ENCODE measurements at places on chromosomes 3 and 15. TPM values are rescaled to one million over a fixed set of nuclear protein-coding genes. Genes with fewer than 3 reads are reported as not detected.

- H3K4me1 ChIP-seq, result no peaks in the 10 kb centered on the region
- no peak overlapping the region for H3K4me3 ChIP-seq
- H3K27me3 ChIP-seq, result no peaks in the 10 kb centered on the region
- no peaks in the 10 kb centered on the region for H3K36me3 ChIP-seq
- no peak overlapping the region for H3K27ac ChIP-seq
Observed at GRCh38 chr3:40800343-40800742, 275.6 kb downstream of the ZNF621 start.

GRCh38 chr3:18419232-18419631 lies 5.9 kb downstream of the SATB1 start:
- H3K36me3 ChIP-seq, result no peaks in the 10 kb centered on the region
- DNase-seq, result no peak
- H3K27ac ChIP-seq, result no peak overlapping the region
- no peaks in the 10 kb centered on the region for H3K27me3 ChIP-seq

DNA sequence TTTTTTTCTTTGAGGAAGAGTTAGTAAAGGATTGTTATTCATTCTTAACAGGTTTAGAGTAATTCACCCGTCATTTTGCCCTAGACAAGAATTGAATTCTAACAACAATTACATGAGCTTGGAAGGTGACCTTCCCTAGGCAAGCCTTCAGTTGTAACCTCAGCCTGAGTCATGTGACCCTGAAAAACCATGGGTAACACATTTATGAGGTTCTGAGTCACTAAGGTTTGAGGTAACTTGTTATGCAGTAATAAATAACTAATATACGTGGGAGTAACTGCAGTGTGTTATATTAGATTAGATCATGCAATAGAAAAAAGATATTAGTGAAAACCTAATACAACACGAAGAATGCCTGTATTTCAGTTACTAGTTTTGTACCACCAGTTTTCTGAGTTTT lies 237.6 kb upstream of the NDN start:
- no peaks in the 10 kb centered on the region for H3K36me3 ChIP-seq
- H3K4me3 ChIP-seq, result no peak overlapping the region
- no peak for DNase-seq
- no peaks in the 10 kb centered on the region for H3K27me3 ChIP-seq
- no peaks in the 10 kb centered on the region for H3K4me1 ChIP-seq
- H3K27ac ChIP-seq, result no peak overlapping the region

- H3K4me3 ChIP-seq, result no peak overlapping the region
- H3K27ac ChIP-seq, result no peak overlapping the region
- no peaks in the 10 kb centered on the region for H3K4me1 ChIP-seq
- H3K27me3 ChIP-seq, result no peaks in the 10 kb centered on the region
Observed at GRCh38 chr15:69583626-69584025, 131.0 kb downstream of the RPLP1 start.

GRCh38 chr3:28915741-28916500 lies 364.9 kb upstream of the RBMS3 start:
- no peak overlapping the region for H3K4me3 ChIP-seq
- DNase-seq, result peak; percentile 64
- H3K27ac ChIP-seq, result no peak overlapping the region
- H3K36me3 ChIP-seq, result no peaks in the 10 kb centered on the region
- no peaks in the 10 kb centered on the region for H3K4me1 ChIP-seq

DNA sequence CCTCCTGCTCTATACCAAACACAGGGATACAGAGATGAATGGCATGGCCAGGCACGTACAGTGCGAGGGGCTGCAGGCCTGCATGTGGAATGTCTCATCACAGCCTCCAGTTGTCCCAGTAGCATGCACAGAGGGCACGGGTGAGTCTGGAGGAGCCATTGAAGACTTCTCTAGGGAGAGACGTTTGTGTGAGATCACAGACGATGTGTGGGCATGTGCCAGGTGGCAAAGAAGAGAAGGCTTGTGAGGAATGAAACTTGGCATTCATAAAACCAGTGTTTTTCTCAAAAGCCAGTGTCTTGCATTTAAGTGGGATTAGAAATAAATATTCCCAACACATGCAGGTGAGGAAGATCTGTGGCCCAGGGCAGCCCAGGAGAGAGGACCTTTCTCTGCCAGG lies 119.1 kb upstream of the UBE3A start:
- H3K36me3 ChIP-seq, result no peaks in the 10 kb centered on the region
- H3K4me1 ChIP-seq, result peaks cover 12% of the 10 kb centered on the region
- no peak for DNase-seq
- H3K4me3 ChIP-seq, result no peak overlapping the region
- no peak overlapping the region for H3K27ac ChIP-seq
- H3K27me3 ChIP-seq, result no peaks in the 10 kb centered on the region

GRCh38 chr3:50210176-50210509 lies 5.1 kb downstream of the SLC38A3 start:
- H3K27ac ChIP-seq, result no peak overlapping the region
- DNase-seq, result no peak
- H3K27me3 ChIP-seq, result peaks cover 20% of the 10 kb centered on the region

DNA sequence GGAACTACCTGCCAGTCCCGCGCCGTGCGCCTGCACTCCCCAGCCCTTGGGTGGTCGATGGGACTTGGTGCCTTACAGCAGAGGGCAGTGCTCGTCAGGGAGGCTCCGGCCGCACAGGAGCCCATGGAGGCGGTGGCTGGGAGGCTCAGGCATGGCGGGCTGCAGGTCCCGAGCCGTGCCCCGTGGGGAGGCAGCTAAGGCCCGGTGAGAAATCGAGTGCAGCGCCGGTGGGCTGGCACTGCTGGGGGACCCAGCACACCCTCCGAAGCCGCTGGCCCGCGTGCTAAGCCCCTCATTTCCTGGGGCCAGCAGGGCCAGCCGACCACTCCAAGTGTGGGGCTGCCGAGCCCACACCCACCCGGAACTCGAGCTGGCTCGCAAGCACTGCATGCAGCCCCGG lies 580.2 kb downstream of the ZIC1 start:
- H3K36me3 ChIP-seq, result no peaks in the 10 kb centered on the region
- H3K27ac ChIP-seq, result no peak overlapping the region
- H3K4me1 ChIP-seq, result no peaks in the 10 kb centered on the region
- H3K4me3 ChIP-seq, result no peak overlapping the region
- H3K27me3 ChIP-seq, result no peaks in the 10 kb centered on the region

- no peaks in the 10 kb centered on the region for H3K36me3 ChIP-seq
- no peaks in the 10 kb centered on the region for H3K27me3 ChIP-seq
- no peak for DNase-seq
- no peak overlapping the region for H3K4me3 ChIP-seq
Observed at GRCh38 chr15:70382009-70382749, 284.5 kb upstream of the TLE3 start.

GRCh38 chr3:171495413-171495812 lies 35.2 kb upstream of the TNIK start:
- no peaks in the 10 kb centered on the region for H3K4me1 ChIP-seq
- H3K27ac ChIP-seq, result no peak overlapping the region
- no peaks in the 10 kb centered on the region for H3K36me3 ChIP-seq
- DNase-seq, result no peak
- no peaks in the 10 kb centered on the region for H3K27me3 ChIP-seq

- no peak overlapping the region for H3K4me3 ChIP-seq
- no peaks in the 10 kb centered on the region for H3K27me3 ChIP-seq
- no peak overlapping the region for H3K27ac ChIP-seq
Observed at GRCh38 chr3:145294572-145294971, 866.4 kb downstream of the PLOD2 start.

GRCh38 chr3:38773528-38773927 lies 42.5 kb downstream of the SCN10A start:
- H3K27ac ChIP-seq, result no peak overlapping the region
- peaks cover 8% of the 10 kb centered on the region for H3K4me1 ChIP-seq
- H3K27me3 ChIP-seq, result no peaks in the 10 kb centered on the region
- H3K4me3 ChIP-seq, result no peak overlapping the region
- DNase-seq, result no peak
- H3K36me3 ChIP-seq, result no peaks in the 10 kb centered on the region

DNA sequence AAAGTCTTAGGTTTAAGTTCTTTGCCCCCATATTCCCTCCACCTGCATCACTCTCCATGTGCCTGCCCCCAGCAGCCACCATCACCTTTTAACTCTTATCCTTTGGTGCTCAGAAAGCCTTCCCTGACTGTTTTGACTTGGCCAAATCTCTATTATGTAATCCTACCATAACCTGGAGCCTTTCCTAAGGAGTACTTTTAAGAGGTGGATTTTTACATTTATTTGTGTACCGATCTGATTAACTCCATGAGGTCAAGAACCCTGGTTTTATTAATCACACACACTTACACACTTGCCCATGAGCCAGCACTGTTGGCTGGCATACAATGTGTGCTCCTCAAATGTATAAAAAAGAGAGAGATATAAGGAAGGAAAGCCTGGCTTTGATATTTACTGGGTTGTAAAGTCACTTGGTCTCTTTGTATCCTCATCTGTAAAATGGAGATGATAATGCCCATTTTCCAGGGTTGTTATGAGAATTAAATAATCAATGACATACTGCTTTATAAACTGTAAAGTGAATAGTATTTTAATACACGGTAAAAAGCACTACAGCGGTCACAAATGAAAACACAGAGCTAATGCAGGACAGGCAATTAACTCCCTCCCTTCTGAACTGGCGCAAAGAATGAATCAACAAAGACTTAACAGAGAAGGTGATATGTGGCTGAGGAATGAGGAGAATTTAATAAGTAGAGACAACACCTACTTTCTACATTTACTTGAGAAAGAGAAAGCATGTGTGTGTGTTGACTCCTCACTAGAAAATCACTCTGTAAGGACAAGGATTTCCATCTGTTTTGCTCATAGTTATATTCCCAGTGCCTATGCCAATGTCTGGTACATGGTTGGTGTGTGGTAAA lies 45.4 kb downstream of the ATP13A4 start:
- DNase-seq, result no peak
- H3K4me3 ChIP-seq, result no peak overlapping the region
- no peak overlapping the region for H3K27ac ChIP-seq
- no peaks in the 10 kb centered on the region for H3K36me3 ChIP-seq
- no peaks in the 10 kb centered on the region for H3K27me3 ChIP-seq
- no peaks in the 10 kb centered on the region for H3K4me1 ChIP-seq

DNA sequence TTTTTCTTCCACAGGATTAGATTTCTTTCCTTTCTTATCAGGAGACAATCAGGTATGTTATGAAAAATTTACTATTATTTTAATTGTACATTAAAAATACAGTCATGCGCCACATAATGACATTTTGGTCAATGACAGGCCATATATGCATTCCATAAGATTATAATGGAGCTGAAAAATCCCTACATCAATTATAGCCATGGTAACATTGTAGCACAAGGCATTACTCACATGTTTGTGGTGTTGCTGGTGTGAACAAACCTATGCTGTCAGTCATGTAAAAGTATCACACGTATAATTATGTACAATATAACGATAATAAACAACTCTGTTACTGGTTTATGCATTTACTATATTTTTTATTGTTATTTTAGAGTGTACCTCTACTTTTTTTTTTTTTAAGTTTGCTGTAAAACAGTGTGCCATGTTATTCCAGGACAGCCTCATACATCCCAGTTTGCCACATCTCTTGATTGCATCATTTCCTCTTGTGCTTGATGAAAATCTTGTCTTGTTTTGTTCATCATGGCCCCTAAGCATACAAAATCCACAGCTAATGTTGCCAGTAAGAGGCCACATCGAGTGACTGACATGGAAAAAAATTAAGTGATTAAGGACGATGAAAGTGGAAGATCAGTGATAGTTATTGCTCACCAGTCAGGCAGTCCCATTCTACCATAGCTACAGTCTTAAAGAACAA lies 21.4 kb downstream of the CALML4 start:
- H3K4me1 ChIP-seq, result no peaks in the 10 kb centered on the region
- no peak for DNase-seq
- no peak overlapping the region for H3K4me3 ChIP-seq

DNA sequence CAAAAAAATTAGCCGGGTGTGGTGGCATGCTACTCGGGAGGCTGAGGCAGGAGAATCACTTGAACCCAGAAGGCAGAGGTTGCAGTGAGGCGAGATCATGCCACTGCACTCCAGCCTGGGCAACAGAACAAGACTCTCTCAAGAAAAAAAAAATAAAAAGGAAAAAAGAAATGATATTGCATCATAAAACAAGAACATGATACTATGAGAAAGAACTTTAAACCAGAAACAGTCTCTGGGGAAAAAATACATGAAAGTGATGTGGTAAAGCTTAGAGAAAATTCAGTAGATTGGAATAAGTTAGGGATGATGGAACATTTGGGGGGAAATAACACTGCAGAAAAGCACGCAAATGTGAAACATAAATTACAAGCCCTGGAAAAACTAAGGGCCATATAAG lies 54.7 kb downstream of the CRYGS start:
- 0 out of 2 replicates have a peak, but pooled peaks cover 3% of the 10 kb centered on the region for H3K4me1 ChIP-seq
- H3K36me3 ChIP-seq, result no peaks in the 10 kb centered on the region
- no peak overlapping the region for H3K27ac ChIP-seq
- H3K4me3 ChIP-seq, result no peak overlapping the region

DNA sequence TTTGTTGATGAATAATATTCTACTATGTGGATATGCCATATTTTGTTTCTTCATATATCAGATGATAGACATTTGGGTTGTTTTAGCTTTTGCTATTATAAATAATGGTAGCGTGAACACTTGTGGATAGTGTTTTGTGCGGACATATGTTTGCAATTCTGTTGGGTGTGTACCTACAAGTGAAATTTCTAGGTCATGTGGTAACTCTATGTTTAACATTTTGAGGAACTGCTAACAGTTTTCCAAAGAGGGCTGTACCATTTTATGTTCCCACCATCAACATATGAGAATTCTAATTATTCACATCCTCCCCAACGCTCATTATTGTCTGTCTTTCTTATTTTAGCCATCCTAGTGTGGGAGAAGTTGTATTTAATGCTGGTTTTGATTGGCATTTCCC lies 303.8 kb downstream of the ERC2 start:
- H3K27ac ChIP-seq, result no peak overlapping the region
- no peaks in the 10 kb centered on the region for H3K36me3 ChIP-seq
- H3K4me1 ChIP-seq, result no peaks in the 10 kb centered on the region
- DNase-seq, result no peak

GRCh38 chr15:100690032-100690794 lies 87.8 kb downstream of the ASB7 start:
- H3K4me3 ChIP-seq, result no peak overlapping the region
- H3K27me3 ChIP-seq, result no peaks in the 10 kb centered on the region
- no peak for DNase-seq

DNA sequence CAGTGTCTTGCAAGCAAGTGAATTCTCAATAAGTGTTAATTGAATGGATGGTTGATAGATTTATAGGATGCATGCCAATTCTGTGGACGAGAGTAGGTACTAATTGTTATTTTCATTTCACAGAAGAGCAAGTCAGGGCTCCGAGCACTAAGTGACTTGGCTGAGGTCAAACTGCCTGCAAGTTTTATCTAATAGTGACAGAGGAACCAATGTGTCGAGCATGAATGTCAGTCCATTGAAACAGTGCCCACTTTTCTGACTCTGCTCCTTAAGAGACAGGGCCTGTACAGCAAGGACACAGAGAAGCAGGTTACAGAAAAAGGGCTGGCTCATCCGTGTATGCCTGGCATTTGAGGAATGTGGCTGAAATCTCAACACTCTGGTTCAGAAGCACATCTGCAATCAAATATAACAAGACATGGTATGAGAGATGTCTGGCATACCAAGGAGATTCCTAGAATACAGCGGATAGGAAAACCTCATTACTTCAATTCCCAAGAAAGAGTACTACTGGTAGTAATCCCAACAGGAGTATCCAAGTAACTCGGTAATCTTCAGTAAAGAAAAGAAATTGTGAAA lies 6.0 kb upstream of the B3GNT5 start:
- DNase-seq, result peak; percentile 63
- no peak overlapping the region for H3K4me3 ChIP-seq
- 0 out of 2 replicates have a peak, but pooled peaks cover 5% of the 10 kb centered on the region for H3K36me3 ChIP-seq
- peaks cover 9% of the 10 kb centered on the region for H3K27me3 ChIP-seq

Gene FAM174B
- 25.1 TPM for total RNA-seq

Gene RLBP1
- total RNA-seq, result not detected

Gene ZNF280D
- 32.5 TPM for total RNA-seq

Gene CCR3
- not detected for total RNA-seq

Gene NAA80
- 16.7 TPM for total RNA-seq

Gene DLL4
- total RNA-seq, result 0.31 TPM

Gene MFN1
- total RNA-seq, result 31.4 TPM

Gene GOLGA8T
- total RNA-seq, result 0.54 TPM

Gene KNL1
- 46.2 TPM for total RNA-seq

All from GM23338 (cell line).